ENCODE measurements at places on chromosomes 7 and 10. TPM values are rescaled to one million over a fixed set of nuclear protein-coding genes. Genes with fewer than 3 reads are reported as not detected.

The HTR7 gene
- polyA plus RNA-seq = not detected

The PANK1 gene
- 0.95 TPM for polyA plus RNA-seq

- H3K27me3 ChIP-seq = no peaks in the 10 kb centered on the region
- no peaks in the 10 kb centered on the region for H3K36me3 ChIP-seq
- peak; percentile 35 for DNase-seq
- no peaks in the 10 kb centered on the region for H3K4me1 ChIP-seq
- no peak overlapping the region for H3K4me3 ChIP-seq
- H3K27ac ChIP-seq = no peak overlapping the region
Observed at GRCh38 chr7:37208528-37208927, 240.1 kb downstream of the ELMO1 start.

DNA sequence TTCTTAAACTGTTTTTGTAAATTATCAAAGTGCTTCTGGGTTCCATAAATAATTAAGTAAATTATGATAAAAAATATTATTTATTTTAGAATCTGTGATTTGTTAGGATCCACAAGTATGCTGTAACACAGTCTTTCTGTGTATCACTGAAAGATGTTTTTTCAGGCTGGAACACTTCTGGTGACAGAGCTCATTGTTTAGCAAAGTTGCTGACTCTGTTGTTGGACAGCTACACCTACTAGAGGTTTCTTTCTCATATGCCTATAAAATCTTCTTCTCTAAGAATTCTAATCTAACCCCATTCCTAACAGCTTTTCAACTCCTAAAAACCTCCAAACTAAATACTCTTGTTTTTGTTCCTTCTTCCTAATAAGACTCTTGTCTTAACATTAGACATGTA lies 176.8 kb downstream of the THSD7A start:
- H3K4me3 ChIP-seq = no peak overlapping the region
- H3K27me3 ChIP-seq = no peaks in the 10 kb centered on the region
- H3K36me3 ChIP-seq = no peaks in the 10 kb centered on the region
- H3K27ac ChIP-seq = no peak overlapping the region
- no peak for DNase-seq
- H3K4me1 ChIP-seq = no peaks in the 10 kb centered on the region

DNA sequence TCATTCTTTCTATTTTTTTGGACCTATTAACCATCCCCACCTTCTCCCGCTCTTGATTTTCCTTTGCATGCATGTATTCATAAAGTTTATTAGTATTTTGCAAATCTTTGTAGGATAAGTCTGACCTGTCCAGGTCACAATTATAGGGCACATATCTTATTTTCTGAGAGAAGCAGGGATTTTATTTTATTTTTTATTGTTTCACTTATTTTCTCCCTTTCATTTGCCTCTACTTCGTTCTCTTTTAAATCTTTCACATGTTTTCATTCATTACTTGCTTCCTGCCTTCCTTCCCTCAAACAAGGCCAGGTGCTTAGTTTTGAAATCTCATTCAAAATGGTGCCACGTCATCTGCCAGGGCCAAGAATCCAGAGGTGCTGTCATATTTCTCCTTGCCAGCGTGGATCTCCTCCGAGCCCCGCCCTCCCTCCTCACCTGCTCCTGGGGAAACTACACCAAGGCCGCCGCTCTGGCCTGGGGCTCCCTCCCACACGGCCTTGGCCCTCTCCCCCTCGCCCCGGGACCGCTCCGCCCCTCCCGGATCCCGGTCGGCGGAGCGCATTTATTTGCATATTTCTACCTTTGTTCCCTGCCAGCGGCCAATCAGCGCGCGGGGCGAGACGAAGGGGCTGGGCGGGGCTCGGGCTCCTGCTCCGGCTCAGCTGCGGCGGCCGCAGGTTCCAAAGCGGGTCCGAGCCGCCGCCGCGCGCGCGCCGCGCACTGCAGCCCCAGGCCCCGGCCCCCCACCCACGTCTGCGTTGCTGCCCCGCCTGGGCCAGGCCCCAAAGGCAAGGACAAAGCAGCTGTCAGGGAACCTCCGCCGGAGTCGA lies at the start of gene TSPAN13:
Gene TSPAN13, plus strand, starts transcription at position 654 of the 830 bp plus-strand sequence. CDS start 213 bp downstream, outside the sequence.
- peak; percentile 69 for DNase-seq
- H3K27ac ChIP-seq = no peak within 1 kb of the TSS
- H3K27me3 ChIP-seq = peaks cover 3% of the 10 kb centered on the region
